ENCODE measurements at places on chromosomes 12 and 14.

- DNase-seq, result no peak
These were observed 276.7 kb upstream of the SRRM4 start for GRCh38 chr12:118704527-118705241.

- DNase-seq, result no peak
These were observed 71.1 kb upstream of the SOX5 start for GRCh38 chr12:24020397-24021163.

GRCh38 chr14:75610834-75611233, 32.4 kb downstream of the FLVCR2 start:
- no peak for DNase-seq

DNA sequence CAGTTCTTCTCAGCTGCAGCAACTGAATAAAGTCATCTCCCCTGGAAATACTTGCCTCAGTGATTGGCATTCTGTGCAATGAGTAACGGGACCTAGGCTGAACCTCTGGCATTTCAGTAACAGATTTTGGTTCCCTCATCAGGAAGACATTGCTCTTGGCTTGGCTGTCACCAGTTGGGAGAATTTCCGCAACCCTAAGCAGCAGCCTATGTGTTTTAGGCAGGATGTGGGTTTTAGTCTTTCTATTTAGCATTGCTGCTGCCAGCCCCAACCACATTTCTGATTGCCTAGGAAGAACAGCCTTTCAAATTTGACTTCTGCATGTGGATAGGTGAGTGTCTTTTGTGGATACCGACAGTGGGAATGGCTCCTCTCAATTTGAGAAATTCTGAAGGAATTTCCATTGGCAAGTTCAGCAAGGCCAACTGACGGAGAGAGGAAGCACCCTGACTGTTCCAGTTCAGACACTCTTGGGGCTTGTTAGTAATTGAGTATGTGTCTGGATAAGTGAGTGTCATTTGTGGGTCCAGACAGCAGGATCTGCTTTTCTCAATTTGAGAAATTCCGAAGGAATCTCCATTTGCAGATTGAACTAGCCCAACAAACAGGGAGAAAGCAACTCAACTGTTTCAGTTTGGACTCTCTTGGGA, 19.0 kb upstream of the CLEC2A start:
- no peak for DNase-seq

DNA sequence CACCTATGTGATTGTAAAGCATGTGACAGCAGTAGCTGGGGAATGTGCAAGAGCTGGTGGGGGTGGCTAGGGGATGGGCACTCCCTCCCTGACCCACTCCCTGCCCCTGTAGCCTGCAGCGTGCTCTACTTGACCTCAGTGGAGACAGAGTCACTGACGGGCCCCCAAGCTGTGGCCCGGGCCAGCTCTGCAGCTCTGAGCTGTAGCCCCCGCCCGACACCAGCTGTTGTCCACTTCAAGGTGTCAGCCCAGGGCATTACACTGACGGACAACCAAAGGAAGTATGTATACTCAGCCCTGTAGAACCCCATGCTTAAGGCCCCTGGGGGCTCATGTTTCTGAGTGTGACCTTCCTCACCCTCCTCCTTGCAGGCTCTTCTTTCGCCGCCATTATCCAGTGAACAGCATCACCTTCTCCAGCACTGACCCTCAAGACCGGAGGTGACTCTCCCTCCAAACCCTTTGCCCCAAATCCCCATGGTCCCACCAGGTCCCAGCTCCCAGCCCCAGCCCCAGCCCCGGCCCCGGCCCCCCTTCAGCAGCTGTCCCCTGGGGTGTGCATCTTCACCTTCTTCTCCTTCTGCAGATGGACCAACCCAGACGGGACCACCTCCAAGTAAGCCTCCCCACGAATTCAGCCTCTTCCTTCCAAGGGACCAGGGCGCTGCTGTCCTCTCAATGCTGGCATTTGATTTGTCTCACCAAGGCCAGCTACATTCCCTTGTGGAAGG, 13.3 kb downstream of the TNS2 start:
- DNase-seq, result no peak

GRCh38 chr12:42574851-42575266, 14.7 kb downstream of the PRICKLE1 start:
- DNase-seq, result no peak

DNA sequence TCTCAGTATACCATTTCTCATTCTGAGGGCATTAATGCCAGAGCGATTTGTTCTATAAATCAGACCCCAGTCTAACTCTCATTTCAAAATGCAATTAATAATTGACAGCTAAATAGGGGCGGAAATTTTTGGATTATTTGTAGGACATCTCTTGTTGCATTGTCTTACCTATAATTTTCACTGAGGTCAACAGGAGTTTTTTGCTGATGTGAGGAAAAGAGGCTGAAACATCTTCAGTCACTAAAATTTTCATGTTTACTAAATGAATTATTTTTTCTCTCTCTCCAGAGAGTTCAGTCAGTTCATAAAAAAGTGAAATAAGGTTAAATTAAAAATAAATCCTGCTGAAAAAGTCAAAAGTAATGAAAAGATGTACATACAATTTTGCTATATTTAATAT, 295.9 kb downstream of the CCER1 start:
- no peak for DNase-seq

- DNase-seq, result no peak
These were observed 17.0 kb downstream of the NFYB start for GRCh38 chr12:104121001-104121400.

DNA sequence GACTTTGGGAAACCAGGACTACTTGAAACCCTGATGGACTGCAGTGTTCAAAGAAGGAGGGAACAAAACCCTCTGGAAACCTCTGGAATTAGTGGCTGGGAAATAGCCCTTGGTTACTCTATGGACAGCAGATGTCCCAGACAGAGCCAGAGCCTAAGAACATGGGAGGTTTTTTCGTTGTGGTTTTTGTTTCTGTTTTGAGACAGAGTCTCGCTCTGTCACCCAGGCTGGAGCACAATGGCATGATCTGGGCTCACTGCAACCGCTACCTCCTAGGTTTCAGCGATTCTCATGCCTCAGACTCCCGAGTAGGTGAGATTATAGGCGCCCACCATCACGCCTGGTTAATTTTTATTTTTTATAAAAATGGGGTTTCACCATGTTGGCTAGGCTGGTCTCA, 1378.7 kb downstream of the AACS start:
- no peak for DNase-seq

- no peak for DNase-seq
These were observed 31.8 kb upstream of the ULK1 start for GRCh38 chr12:131862600-131862993.

- DNase-seq, result no peak
These were observed 91.3 kb downstream of the NINJ2 start for GRCh38 chr12:571795-572531.

GRCh38 chr12:55931780-55932550, 1.0 kb downstream of the DGKA start:
- peak; percentile 27 for DNase-seq

- no peak for DNase-seq
These were observed 41.1 kb downstream of the GLRX5 start for GRCh38 chr14:95575840-95576473.

DNA sequence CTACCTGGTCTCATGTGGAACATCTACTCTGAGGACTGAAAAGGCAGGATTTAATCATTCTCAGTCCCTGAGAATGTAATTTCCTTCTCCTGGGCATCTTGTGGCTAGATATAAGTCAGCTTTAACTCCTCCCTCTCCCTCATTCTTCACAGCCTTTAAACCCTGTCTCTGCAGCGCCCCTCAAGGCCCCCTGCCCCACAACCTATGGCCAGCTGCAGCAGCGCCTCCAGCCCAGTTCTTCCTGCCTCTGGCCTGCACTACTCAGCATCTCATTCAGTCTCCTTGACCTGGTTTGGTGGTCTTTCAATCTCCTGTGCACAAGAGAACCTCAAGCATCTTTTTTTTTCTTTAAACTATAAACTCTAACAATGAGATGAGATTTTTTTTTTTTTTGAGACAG, 29.3 kb downstream of the NCKAP5L start:
- no peak for DNase-seq
